Activated CD8-positive, alpha-beta T cell treated with anti-CD3 and anti-CD28 coated beads for 36 hours (primary cell): ENCODE measurements at places on chromosomes 6 and 20. TPM values are rescaled to one million over a fixed set of nuclear protein-coding genes. Genes with fewer than 3 reads are reported as not detected.

DNA sequence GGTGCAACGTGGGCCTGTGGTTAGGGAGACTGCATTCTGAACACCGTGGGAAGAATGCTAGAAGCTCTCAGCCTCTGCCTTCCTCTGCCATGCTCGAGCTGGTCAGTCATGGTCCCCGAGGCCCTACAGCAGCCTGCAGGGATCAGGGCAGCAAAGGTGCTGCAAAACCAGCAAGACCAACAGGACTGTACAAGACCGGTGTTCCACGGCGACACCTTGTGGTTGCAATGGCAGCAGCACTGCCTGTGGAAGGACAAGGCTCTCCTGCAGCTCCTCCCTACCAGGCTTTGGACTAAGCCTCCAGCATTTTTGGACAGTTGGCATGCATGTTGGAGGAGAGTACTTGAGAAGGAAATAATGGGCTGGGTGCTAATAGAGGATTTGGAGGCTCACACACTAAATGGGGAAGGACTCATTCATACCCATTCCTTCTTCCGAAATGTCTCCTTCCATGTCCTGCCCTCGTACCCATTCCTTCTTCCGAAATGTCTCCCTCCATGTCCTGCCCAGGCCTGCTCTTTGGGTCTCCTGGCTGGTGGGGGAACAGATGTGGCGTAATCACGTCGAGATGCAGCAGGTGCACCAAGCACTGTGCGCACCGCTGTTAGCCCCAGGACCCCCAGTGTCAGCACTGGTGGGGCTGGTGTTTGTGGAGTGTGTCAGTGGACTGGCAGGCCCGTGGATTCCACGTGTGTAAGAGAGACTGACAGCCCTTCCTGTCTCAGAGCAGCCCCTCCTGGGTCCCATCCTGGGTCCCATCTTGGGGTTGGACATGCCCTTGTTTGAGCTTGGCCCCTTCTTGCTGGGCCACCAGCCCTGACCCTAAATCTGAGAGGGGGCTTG lies 18.6 kb upstream of the MYT1 start:
- H3K27me3 ChIP-seq = no peaks in the 10 kb centered on the region
- no peaks in the 10 kb centered on the region for H3K4me1 ChIP-seq
- H3K27ac ChIP-seq = no peak overlapping the region
- H3K36me3 ChIP-seq = no peaks in the 10 kb centered on the region
- peak; percentile 39 for DNase-seq

DNA sequence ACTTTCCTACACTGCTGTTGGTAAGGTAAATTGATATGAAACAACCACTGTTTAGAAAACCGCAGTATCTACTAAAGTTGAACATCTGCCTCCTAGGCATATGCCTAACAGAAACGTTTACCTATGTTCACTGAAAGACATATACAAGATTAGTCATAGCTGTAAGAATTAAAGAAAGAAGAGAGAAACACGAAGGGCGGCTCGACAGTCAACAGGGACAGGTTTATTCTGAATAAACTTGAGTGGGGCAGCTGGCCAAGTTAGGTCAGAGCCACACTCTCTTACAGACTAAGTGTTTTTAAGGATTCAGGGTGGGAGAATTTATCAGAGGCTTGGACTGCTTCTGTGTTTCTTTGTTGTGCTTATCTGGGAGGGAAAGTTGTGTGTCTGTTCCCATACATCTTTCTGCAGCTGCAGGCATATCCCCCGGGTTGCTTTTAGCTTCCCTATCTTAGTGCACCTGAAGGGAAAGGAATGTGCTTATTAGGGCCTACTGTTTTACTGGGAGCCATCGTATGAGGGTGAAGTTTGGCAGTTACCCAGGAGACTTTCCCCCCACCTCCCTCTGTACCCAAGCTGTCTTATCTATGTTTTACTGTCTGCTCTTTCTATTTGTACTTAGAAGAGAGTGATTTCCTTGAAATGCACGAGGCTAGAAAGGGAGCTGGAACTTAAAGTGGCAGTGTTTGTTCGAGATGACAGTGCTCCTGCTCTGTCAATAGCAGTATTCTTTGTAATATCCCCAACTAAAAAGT lies 20.4 kb downstream of the PROCR start:
- no peak overlapping the region for H3K4me3 ChIP-seq
- no peaks in the 10 kb centered on the region for H3K27me3 ChIP-seq
- no peak for DNase-seq

The SLC22A16 gene
- not detected for total RNA-seq

- peaks cover 36% of the 10 kb centered on the region for H3K4me1 ChIP-seq
- DNase-seq = peak; percentile 28
- H3K27ac ChIP-seq = no peak overlapping the region
- H3K4me3 ChIP-seq = no peak overlapping the region
- H3K27me3 ChIP-seq = peaks cover 54% of the 10 kb centered on the region
Observed at GRCh38 chr6:170294298-170294730, 3.4 kb upstream of the DLL1 start.

- no peaks in the 10 kb centered on the region for H3K4me1 ChIP-seq
- no peak overlapping the region for H3K27ac ChIP-seq
- no peaks in the 10 kb centered on the region for H3K36me3 ChIP-seq
- no peak overlapping the region for H3K4me3 ChIP-seq
Observed at GRCh38 chr6:155004576-155005372, 9.7 kb downstream of the TIAM2 start.

The CYP39A1 gene
- total RNA-seq = not detected

DNA sequence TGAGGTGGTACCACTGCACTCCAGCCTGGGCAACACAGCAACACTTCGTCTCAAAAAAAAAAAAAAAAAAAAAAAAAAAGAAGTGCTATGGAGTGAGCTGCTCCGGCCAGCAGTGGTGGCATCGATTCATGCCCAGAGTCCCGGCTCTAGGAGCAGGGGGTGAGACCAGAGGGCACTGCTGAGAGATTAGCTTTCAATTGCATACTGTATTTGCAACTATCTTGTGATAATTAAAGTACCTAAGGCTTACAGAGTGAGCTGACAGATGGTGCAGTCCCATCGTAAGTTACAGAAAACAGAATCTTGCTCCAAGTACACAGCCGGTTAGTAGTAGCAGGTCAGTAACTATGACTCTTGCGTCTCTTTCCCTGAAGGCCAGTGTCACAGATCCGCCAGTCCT lies 31.5 kb downstream of the TMEM14B start:
- H3K36me3 ChIP-seq = peaks cover 23% of the 10 kb centered on the region
- no peaks in the 10 kb centered on the region for H3K4me1 ChIP-seq
- no peak overlapping the region for H3K4me3 ChIP-seq
- no peaks in the 10 kb centered on the region for H3K27me3 ChIP-seq
- no peak for DNase-seq
- no peak overlapping the region for H3K27ac ChIP-seq

- DNase-seq = no peak
- H3K4me1 ChIP-seq = no peaks in the 10 kb centered on the region
- H3K27ac ChIP-seq = no peak overlapping the region
- no peaks in the 10 kb centered on the region for H3K36me3 ChIP-seq
- H3K4me3 ChIP-seq = no peak overlapping the region
- H3K27me3 ChIP-seq = no peaks in the 10 kb centered on the region
Observed at GRCh38 chr6:45783716-45784115, 231.9 kb downstream of the CLIC5 start.

GRCh38 chr6:16819752-16820151 lies 58.5 kb upstream of the ATXN1 start:
- H3K27me3 ChIP-seq = peaks cover 13% of the 10 kb centered on the region
- H3K36me3 ChIP-seq = no peaks in the 10 kb centered on the region
- no peak overlapping the region for H3K4me3 ChIP-seq
- H3K4me1 ChIP-seq = peaks cover 3% of the 10 kb centered on the region
- H3K27ac ChIP-seq = no peak overlapping the region
- no peak for DNase-seq

The TMEM181 gene
- total RNA-seq = 10.1 TPM

The SLC22A7 gene
- not detected for total RNA-seq

- no peaks in the 10 kb centered on the region for H3K4me1 ChIP-seq
- H3K27me3 ChIP-seq = no peaks in the 10 kb centered on the region
- DNase-seq = no peak
- no peaks in the 10 kb centered on the region for H3K36me3 ChIP-seq
Observed at GRCh38 chr20:32069711-32070110, 17.7 kb downstream of the HCK start.

DNA sequence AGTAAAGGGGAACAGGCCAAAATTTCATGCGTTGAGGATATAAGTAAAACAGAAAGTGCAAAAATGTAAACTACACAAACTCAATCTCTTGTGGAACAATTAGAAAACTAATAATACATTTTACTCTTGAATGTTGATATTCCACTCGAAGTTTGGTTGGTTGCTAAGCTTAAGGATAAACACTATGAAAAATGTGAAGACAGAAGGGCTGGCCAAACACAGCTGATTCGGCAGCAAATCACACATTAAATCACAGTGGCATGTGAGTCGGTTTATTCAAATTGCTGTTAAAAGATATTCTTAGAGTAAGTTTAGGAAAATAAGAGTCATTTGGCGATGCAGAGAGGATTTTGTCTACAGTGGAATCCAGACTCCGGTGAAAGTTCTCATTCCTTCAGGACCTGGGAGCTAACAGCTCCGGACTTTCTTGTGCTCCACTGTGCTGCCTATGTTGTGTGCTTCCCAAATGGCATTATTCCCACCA lies 1.4 kb upstream of the EPM2A start:
- peaks cover 18% of the 10 kb centered on the region for H3K4me1 ChIP-seq
- no peaks in the 10 kb centered on the region for H3K27me3 ChIP-seq
- peaks cover 4% of the 10 kb centered on the region for H3K36me3 ChIP-seq

- no peaks in the 10 kb centered on the region for H3K36me3 ChIP-seq
- H3K4me3 ChIP-seq = no peak overlapping the region
- peaks cover 9% of the 10 kb centered on the region for H3K4me1 ChIP-seq
- H3K27ac ChIP-seq = no peak overlapping the region
- no peak for DNase-seq
Observed at GRCh38 chr6:166474721-166475565, 92.2 kb upstream of the MPC1 start.

- H3K27me3 ChIP-seq = no peaks in the 10 kb centered on the region
- no peaks in the 10 kb centered on the region for H3K36me3 ChIP-seq
- DNase-seq = no peak
- peaks cover 5% of the 10 kb centered on the region for H3K4me1 ChIP-seq
- no peak overlapping the region for H3K27ac ChIP-seq
Observed at GRCh38 chr6:169162249-169162648, 91.4 kb downstream of the THBS2 start.

DNA sequence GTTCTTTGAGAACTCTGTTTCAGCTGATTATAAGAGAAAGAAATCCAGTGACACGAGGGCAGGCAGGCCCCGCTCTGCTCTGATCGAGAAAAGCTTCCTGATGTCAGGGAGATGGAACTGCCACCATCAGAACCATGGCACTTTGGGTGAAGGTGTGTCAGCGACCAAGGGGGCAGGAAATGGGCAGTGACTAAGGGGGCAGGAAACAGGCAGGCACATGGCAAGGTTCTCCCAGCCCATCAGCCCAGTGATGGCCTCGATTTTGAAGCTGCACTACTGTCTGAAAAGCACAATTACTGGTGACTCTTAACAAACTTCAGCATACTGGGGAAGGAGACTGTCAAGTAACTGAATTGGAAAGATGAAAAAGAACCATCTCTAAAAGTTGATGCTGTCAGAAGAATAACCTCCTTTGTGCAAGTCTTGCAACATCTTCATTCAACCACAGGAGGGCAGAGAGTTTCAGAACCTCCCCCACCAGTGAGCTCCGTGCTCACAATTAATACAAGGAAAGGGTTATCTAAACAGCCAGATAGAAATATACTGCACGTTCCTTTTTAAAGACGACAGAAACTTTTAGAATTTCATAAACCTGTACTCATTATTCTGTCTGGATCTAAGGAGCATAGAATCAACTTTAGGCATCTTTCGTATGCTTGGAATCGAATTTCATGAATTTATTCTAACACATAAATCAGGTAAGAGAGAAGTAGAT lies 39.1 kb downstream of the TMX4 start:
- no peak overlapping the region for H3K4me3 ChIP-seq
- no peaks in the 10 kb centered on the region for H3K27me3 ChIP-seq
- DNase-seq = peak; percentile 45
- H3K36me3 ChIP-seq = peaks cover 23% of the 10 kb centered on the region

- no peaks in the 10 kb centered on the region for H3K27me3 ChIP-seq
- no peaks in the 10 kb centered on the region for H3K4me1 ChIP-seq
- no peak for DNase-seq
- H3K4me3 ChIP-seq = no peak overlapping the region
- H3K27ac ChIP-seq = no peak overlapping the region
Observed at GRCh38 chr6:101668496-101669030, 275.1 kb downstream of the GRIK2 start.

The PRR18 gene
- 0.23 TPM for total RNA-seq

DNA sequence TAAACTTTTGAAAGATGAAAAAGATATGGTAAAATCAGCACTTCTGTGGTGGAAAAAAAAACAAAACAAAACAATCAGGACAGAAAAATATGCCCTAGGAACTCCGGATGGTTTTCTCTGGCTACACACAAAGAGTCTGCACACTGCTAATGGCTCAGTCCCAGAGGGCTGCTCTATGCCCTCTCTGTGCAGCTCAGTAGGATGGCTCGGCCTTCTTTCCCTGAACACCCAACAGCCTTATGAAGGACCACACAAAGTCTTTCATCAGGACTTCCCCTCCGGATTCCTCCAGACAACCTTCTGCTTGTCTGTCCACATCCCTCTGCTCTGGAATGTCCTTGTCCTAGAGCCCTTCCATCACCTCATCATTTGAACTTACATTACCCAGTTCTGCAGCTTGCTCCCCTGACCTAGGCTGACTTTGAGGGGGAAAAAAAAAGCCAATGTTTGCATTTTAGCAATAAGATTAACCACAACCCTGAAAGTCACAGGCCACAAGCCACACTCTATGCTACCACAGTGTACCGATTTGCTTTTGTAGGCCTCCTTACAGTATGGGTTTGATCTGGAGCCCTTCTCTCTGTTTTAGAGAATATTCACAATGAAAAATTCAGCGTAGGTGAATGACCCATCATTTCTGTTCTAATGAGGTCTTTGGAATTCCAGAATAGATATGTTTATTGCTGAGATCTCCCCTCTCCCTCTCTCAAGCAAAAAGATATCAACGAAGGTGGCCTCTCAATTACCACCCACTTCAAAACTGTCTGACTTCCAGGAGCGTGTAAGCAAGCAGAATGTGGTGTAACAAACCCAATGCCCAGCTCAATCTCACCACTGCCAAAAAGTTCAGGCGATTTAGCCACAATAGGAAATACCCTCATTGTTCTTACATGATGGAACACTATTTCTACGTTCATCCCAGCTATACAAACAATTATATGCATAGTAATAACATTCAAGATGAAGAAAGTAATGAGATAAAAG lies 164.0 kb downstream of the GMDS start:
- peak overlapping the region; percentile 22 for H3K4me3 ChIP-seq
- H3K27ac ChIP-seq = peak overlapping the region; percentile 44
- H3K36me3 ChIP-seq = peaks cover 25% of the 10 kb centered on the region
- H3K4me1 ChIP-seq = peaks cover 48% of the 10 kb centered on the region
- peaks cover 4% of the 10 kb centered on the region for H3K27me3 ChIP-seq

- peak overlapping the region; percentile 60 for H3K4me3 ChIP-seq
- H3K4me1 ChIP-seq = peaks cover 79% of the 10 kb centered on the region
- no peak for DNase-seq
- peak overlapping the region; percentile 66 for H3K27ac ChIP-seq
- H3K27me3 ChIP-seq = peaks cover 1% of the 10 kb centered on the region
- H3K36me3 ChIP-seq = peaks cover 89% of the 10 kb centered on the region
Observed at GRCh38 chr6:398065-398464, 6.5 kb downstream of the IRF4 start.

- H3K27me3 ChIP-seq = peaks cover 2% of the 10 kb centered on the region
- peak overlapping the region; percentile 10 for H3K4me3 ChIP-seq
- no peak for DNase-seq
- peak overlapping the region; percentile 67 for H3K27ac ChIP-seq
- H3K4me1 ChIP-seq = peaks cover 44% of the 10 kb centered on the region
- peaks cover 13% of the 10 kb centered on the region for H3K36me3 ChIP-seq
Observed at GRCh38 chr6:26164120-26164505, 76.9 kb downstream of the HFE start.
